ENCODE measurements at places on chromosomes 2 and 18.

GRCh38 chr2:208046686-208047085 is 21.4 kb upstream of the PLEKHM3 start:
- DNase-seq = no peak

GRCh38 chr2:19764998-19765397 is 136.8 kb downstream of the TTC32 start:
- no peak for DNase-seq

DNA sequence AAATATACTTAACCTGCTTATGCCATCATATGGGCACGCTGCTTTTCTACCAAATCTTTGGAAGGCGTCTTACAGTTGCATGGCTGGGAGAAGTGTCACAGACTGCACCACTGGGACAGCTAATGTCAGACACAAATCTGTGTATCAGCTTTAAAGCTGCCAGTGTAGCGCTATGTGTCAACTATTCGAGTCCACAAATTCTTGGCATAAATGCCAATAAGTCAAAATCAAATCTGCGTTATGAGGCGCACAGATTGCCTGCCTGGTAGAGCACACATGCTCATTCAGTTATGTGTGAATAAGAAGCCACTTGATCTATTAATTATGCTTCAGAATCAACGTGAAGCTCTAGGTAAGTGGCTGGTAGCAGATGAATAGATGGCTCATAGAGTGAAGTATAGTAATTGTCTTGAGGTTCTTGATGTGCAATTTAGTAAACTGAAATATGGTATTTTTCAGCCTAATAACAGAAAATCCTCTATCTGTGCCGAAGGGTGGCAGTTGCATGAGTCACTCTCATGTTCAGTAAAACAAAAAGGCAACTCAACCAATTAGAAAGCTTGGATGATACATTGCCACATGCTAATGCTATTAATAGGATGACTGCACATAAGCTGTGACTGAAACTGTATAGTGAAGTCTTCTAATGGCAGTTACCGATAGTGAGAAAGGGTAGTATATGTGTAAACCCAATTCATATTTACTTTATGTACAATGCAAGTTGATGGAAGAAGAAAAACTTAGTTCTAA is 52.0 kb downstream of the DCC start:
- DNase-seq = no peak

DNA sequence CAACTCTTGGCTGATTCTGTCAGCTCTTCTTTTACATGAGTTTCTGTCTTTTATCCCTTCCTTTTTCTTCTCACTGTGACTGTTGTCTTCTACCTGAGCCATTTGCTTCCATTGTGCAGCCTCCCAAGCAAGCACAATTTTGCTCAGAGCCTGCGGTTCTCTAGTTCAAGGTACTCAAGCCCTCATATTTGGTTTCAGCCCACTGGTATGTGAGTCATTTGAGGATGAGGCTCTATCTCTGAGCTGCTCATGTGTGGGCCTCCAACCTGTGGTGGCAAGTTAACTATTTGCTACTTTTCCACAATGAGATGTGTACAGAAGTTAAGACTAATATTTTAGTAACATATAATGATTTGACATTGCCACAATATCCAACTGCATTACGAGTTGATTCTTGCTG is 183.0 kb downstream of the PHLPP1 start:
- DNase-seq = no peak

DNA sequence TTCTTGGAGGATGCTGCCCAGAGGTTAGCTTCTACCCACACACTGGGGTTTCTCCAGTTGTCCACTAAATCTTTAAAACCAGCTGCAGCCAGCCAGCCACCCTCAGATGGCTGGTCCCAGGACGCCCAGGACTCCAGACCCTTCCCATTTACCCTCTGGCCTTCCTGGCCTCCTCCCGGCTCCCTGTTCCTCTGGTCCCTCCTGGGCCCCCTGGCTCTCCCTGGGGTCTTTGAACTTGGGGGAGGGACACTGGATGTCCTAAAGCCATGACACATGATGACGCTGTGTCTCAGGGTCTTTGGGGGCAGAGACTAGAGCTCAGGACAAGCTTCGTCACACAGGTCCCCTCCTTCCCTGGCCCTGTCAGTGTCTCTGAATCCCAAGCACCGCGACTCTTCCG is 201.1 kb upstream of the HDAC4 start:
- DNase-seq = no peak

DNA sequence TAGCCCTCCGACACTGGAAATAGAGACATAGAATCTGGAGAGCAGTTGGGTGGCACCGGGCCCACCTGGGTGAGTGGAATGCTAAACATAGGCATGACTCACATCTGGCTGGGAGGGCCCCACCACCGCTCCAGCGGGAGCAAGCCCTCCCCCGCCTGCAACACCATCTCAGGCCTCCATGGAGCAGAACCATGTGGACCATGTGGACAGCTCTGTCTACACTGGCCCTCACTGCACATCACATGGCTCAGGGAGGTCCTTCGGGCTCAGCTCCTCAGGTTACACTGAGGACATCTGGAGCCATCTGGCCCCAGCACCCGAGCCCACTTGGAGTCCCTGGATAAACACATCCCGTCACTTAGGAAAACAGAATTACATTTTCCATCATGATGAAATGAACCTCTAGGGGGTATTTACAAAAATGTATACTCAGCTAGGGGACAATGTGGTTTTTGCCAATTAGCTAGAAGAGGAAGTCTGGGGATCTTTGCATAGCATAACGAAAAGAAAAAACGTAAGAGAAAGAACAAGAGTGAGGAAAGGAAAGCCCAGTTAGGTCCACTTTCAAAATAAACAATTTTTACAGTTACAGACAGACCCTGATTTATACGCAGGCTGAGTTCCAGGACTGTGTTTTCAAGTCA is 30.7 kb upstream of the MLPH start:
- no peak for DNase-seq

Data from ecto neural progenitor cell (in vitro differentiated cells).